Vein endothelial cell (primary cell): ENCODE measurements at places on chromosomes 16 and 17. TPM values are rescaled to one million over a fixed set of nuclear protein-coding genes. Genes with fewer than 3 reads are reported as not detected.

Gene TMEM114
- total RNA-seq: not detected in 2 replicates

Gene ZSCAN10
- not detected in 2 replicates for total RNA-seq

Gene SSH2
- 46.1 and 52.3 TPM in 2 replicates for total RNA-seq

Gene CISD3
- 3.9 and 4.2 TPM in 2 replicates for total RNA-seq

Gene CCDC200
- total RNA-seq: not detected in 2 replicates

Gene TMC7
- total RNA-seq: 4.2 and 8.8 TPM in 2 replicates

Gene UMOD
- total RNA-seq: not detected in 2 replicates

Gene NETO2
- total RNA-seq: 34.4 and 36.9 TPM in 2 replicates

Gene UTS2R
- total RNA-seq: not detected in 2 replicates

Gene ACSM2A
- not detected in 2 replicates for total RNA-seq

Gene ATAD5
- total RNA-seq: 2.9 and 7.7 TPM in 2 replicates

Gene MYH11
- total RNA-seq: not detected in 2 replicates
